Bone marrow (tissue), 2 donors: ENCODE measurements at places on chromosomes 3 and 15.

GRCh38 chr15:78726870-78727551 lies 84.3 kb downstream of the ADAMTS7 start:
- DNase-seq = no peak

- no peak for DNase-seq
Observed at GRCh38 chr3:31054032-31054431, 159.6 kb upstream of the GADL1 start.

DNA sequence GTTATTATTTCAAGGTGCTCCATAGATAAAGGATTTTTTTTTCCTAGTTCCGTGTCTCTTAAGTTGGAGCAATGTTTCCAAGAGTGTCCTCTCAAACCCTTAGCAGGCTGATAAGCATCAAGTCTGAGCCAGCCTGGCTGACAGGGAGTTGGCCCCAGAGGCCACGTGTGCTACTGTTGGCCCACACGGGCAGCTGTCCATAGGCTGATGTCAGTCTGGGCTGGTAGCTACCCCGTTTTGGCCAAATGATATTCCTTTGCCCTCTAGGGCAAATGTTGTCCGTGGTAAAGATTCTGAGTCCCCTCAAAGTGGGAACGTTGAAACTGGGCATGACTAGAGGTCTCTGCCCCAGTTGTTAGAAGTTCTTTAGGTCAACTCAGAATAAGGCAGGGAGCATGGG lies 99.4 kb downstream of the FLNB start:
- no peak for DNase-seq

GRCh38 chr15:72312605-72313447 lies 7.1 kb downstream of the CELF6 start:
- no peak for DNase-seq
